Bronchus fibroblast of lung (primary cell): ENCODE measurements at places on chromosomes 13 and 19. TPM values are rescaled to one million over a fixed set of nuclear protein-coding genes. Genes with fewer than 3 reads are reported as not detected.

Gene ZNF728
- not detected in 2 replicates for total RNA-seq

Gene LTBP4
- total RNA-seq, result 63.8 and 66.1 TPM in 2 replicates

Gene EVI5L
- total RNA-seq, result 11.4 and 11.8 TPM in 2 replicates

Gene FXYD7
- not detected in 2 replicates for total RNA-seq

Gene LRG1
- not detected in 2 replicates for total RNA-seq

Gene ZNF587B
- total RNA-seq, result 8.0 and 9.6 TPM in 2 replicates

Gene ACP7
- 0.34 and 0.45 TPM in 2 replicates for total RNA-seq

Gene CYP2A7
- not detected in 2 replicates for total RNA-seq

Gene C5AR2
- 0.30 TPM in 1 of 2 replicates, not detected in the other for total RNA-seq

Gene TMEM59L
- total RNA-seq, result under 0.01 TPM in 1 of 2 replicates, not detected in the other

Gene AZU1
- total RNA-seq, result not detected in 2 replicates

Gene HIF3A
- 9.1 and 10.7 TPM in 2 replicates for total RNA-seq

Gene C5AR1
- 0.15 and 0.17 TPM in 2 replicates for total RNA-seq

Gene PSG6
- not detected in 2 replicates for total RNA-seq

Gene CGB7
- 0.30 and 0.34 TPM in 2 replicates for total RNA-seq

Gene HTR2A
- under 0.01 TPM in 1 of 2 replicates, not detected in the other for total RNA-seq

Gene ZSCAN5C
- total RNA-seq, result not detected in 2 replicates

Gene GET3
- 122 and 149 TPM in 2 replicates for total RNA-seq

Gene BCAM
- total RNA-seq, result 17.1 and 18.3 TPM in 2 replicates

Gene C19orf85
- total RNA-seq, result not detected in 2 replicates

Gene KRTDAP
- not detected in 2 replicates for total RNA-seq

Gene WASF3
- total RNA-seq, result 2.8 and 3.5 TPM in 2 replicates

Gene SLC8A2
- total RNA-seq, result not detected in 2 replicates

Gene LINGO3
- not detected in 2 replicates for total RNA-seq

Gene PRSS57
- not detected in 2 replicates for total RNA-seq

Gene ADGRE3
- not detected in 2 replicates for total RNA-seq

Gene SULT2A1
- not detected in 2 replicates for total RNA-seq

Gene CDX2
- total RNA-seq, result not detected in 2 replicates

Gene NRTN
- total RNA-seq, result 0.15 TPM in 1 of 2 replicates, not detected in the other

Gene SIGLEC11
- total RNA-seq, result not detected in 2 replicates

Gene FRY
- 1.2 and 1.8 TPM in 2 replicates for total RNA-seq

Gene ACP5
- total RNA-seq, result under 0.01 and 0.17 TPM in 2 replicates

Gene DHDH
- total RNA-seq, result not detected in 2 replicates

Gene C1QTNF9
- total RNA-seq, result not detected in 2 replicates
